ENCODE measurements at places on chromosomes 2 and 18. TPM values are rescaled to one million over a fixed set of nuclear protein-coding genes. Genes with fewer than 3 reads are reported as not detected.

The RBM44 gene
- not detected for polyA plus RNA-seq

The DPP4 gene
- 0.15 TPM for polyA plus RNA-seq

The MMADHC gene
- 116 TPM for polyA plus RNA-seq

The GCG gene
- polyA plus RNA-seq = 4.7 TPM

The DCC gene
- polyA plus RNA-seq = not detected

The PDE11A gene
- polyA plus RNA-seq = 0.13 TPM

The CCNYL1 gene
- polyA plus RNA-seq = 11.3 TPM

The RALBP1 gene
- polyA plus RNA-seq = 40.6 TPM

The IDH1 gene
- 47.9 TPM for polyA plus RNA-seq

The ALK gene
- 0.13 TPM for polyA plus RNA-seq

The POMC gene
- polyA plus RNA-seq = 3.4 TPM

The C1QL2 gene
- polyA plus RNA-seq = not detected

The NEU4 gene
- 0.08 TPM for polyA plus RNA-seq

The COL4A4 gene
- 0.44 TPM for polyA plus RNA-seq

The RBM43 gene
- 2.6 TPM for polyA plus RNA-seq

The PLGLB2 gene
- 3.3 TPM for polyA plus RNA-seq

The REG3G gene
- not detected for polyA plus RNA-seq

The CXCR1 gene
- 0.62 TPM for polyA plus RNA-seq

The HOXD13 gene
- polyA plus RNA-seq = not detected

The RALB gene
- polyA plus RNA-seq = 52.7 TPM
